ENCODE measurements at places on chromosomes 12 and 14.

DNA sequence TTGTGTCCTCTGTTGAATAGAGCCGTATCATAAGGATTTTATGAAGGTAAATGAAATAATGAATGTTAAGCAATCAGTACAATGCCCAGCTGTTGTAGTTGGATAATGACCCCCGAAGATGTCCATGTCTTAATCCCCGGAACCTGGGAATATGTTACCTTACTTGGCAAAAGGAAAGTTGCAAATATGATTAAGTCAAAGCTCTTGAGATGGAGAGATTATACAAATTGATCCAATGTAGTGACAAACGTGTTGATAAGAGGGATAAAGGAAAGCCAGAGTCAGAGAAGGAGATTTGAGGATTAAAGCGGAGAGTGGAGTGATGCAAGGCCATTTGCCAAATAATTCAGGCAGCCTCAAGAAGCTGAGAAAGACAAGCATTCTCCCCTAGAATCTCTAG, 19.2 kb upstream of the MGAT4C start:
- no peak for DNase-seq

DNA sequence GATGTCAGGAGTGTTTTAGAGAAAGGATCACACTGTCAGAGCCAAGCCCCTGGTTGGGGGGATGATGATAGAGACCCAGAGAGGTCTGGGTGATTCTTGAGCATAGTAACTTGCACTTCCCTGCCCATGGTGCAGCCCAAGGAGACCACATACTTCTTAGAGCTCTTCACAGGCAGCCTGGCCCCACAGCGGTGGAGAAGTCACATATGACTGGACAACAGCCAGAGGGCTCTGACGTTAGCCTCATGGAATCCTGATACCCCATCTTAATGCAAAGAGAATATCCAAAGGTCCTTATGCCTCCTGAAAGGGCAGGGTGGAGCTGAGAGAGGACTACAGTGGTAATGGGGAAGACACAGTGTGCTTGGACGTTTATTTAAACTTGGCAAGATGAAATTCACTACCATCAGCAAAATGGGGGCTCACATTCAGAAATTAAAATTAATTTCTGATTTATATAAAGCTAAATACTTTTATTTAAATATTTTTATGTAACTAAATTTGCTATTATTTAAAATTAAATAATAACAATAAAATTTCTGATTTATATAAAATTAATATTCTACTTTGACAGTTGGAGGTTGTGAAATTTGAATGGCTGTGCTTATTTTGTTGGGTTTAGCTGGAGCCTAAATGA, 131.3 kb downstream of the KTN1 start:
- DNase-seq = no peak

GRCh38 chr12:32139064-32139421, 32.4 kb downstream of the BICD1 start:
- no peak for DNase-seq

- DNase-seq = no peak
Observed at GRCh38 chr12:62290846-62291245, 30.6 kb downstream of the USP15 start.

DNA sequence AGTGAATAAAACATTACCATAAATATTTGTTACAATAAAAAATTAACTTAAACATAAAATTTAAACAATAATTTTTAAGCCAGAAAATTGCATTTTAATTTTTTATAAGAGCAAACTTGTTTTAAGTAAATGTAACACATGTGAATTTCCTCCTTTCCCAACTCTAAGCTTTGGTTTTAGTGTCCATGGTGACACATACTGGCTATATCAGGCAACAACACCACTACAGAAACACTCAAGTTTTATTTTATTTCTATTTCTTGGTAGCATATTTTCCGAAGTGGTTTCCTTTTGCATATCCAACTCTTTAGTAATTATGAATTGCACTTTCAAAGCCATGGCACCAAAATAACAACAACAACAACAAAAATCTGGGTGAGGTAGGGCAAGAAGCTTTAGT, 2.2 kb downstream of the NELL2 start:
- no peak for DNase-seq

DNA sequence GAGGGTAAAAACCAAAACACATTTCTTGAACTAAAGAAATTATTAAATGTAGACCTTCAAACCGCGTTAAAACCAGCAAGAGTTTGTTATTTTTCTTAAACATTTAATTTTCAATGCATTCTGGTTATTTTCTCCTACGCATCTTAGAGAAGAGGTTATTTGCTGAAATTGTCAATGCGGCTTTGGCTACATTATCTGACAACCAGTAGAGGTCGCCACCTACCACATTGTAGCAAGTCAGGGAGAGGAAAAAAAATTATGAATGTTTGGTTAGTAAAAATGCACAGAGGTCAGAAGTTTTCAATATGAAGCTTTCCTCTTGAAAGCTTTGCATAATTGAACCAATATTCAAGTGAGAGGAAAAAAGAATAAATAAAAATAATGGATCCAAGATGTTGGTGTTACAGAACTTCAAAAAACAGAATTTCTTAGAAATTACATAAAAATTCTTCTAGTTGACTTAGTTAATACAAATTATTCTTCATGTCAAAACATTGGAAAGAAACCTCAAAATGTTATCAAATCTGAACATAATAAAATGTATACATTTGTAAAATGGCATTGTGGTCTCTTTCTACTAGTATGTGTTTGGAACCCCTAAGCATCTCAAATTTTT, 159.4 kb upstream of the TMTC2 start:
- DNase-seq = no peak

DNA sequence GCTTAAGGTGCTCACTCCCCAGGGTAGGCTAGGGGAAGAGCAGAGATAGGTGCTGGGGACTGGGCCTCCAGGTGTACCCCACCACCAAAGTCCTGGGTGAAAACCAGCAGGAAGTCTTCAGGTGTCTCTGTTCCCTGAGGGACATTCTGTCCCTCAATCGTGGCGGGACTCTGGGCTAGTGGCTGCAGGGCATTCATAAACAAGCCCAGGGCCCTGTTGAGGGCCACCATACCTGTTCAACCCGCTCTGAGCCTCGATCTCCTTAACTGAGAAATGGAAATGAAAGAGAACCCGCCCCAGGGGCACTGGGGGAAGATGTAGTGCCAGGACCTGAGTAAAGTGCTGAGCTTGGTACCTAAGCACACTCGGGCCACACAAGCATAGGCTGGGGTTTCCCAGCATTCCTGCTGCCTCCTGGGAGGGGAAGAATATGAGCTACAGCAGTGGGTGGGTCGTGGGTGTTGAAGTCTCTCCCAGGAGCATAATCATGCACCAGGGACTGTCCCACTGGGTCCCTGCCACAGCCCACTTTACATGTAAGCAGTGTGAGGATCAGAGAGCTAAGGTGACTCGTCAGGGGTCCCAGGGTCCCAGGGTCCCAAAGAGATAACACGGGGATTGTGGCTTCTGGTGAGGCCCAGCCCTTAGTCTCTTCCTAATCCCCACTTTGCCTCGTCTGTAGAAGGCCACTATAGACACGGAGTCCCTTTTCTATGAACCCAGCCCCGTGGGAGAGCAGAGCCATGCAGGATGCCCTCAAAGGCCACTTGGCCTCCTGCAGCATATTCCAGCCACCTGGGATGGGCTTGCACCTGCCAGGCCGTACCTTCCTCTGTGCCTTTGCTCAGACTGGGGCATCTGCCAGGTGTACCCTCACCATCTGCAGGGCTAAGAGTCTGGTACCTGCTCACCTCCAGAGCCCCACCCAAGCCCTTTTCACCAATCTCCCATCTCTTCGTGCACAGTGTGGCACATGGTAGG, 14.4 kb downstream of the FAM222A start:
- DNase-seq = no peak

GRCh38 chr14:71687166-71687831, 244.9 kb upstream of the RGS6 start:
- DNase-seq = no peak

- DNase-seq = no peak
Observed at GRCh38 chr12:109466821-109467220, 10.3 kb downstream of the KCTD10 start.

DNA sequence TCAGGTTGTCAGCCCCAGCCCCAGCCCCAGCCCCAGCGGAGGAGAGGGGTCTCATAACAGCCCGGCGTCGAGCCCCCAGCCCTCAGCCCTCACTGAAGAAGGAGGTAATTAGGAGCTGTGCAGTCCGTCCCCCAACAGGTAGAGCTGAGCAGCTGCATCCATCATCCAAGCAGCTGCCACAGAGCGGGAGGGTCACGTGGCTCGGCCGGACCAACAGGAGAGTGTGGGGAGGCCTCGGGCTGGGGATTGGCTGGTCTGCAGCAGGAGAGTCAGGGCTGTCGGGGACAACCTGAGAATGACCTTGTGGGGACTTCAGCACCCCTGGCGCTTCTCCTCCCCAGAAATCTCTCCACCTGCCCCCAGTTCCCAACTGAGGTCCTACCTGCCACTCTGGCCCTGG, 29.6 kb downstream of the SMUG1 start:
- DNase-seq = peak; percentile 61

DNA sequence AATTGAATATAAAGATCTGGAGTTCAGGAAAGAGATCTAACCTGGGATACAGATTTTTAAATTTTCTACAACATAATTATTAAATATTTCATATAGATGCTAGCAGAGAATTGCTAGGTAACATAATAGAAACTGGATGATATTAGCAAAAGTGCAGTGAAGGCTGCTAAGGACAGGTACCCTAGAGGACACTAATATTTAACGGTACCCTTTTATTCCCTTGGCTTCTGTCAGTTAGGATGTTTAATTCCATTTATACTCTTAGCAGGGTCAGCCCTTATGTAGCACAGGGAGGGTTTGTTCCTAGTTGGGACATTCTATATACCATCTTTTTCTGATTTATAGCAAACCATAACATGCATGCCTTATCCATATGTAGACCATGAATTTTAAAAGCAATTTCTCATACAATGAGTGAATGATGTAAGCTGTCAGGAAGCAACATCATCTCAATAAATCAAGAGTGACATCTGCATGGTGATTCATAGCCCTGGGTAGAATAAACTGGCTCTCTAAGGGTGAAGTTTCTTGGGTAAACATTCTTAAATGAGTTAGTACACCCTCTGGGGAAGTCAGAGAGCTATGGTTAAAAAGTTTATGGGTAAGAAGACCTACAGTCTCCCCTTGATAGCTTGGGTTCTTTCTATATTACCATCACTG, 404.4 kb upstream of the MGAT4C start:
- DNase-seq = no peak

GRCh38 chr14:91228112-91229004, 16.1 kb downstream of the GPR68 start:
- DNase-seq = peak; percentile 70

- no peak for DNase-seq
Observed at GRCh38 chr12:105041186-105041585, 43.1 kb downstream of the ALDH1L2 start.

- no peak for DNase-seq
Observed at GRCh38 chr14:72500234-72500838, 393.6 kb downstream of the DPF3 start.

DNA sequence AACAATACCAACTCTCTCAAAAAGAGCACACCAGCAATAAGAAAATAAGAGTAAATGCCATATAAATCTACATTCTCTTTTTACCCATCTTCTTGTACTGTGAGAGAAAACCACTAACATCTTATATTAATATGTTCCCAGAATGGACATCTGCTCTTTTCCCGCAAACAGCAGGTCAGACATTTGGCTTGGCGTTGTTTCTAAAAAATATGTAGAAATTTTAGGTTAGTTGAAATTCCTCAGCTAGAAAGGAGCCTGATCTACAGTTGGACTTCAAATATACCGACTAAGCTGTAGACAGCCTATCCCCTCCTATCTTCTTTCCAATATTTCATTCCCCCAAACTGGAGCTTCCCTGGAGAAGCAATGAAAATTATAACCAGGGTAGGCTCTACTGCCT, 88.7 kb downstream of the PPP2R5E start:
- DNase-seq = no peak

DNA sequence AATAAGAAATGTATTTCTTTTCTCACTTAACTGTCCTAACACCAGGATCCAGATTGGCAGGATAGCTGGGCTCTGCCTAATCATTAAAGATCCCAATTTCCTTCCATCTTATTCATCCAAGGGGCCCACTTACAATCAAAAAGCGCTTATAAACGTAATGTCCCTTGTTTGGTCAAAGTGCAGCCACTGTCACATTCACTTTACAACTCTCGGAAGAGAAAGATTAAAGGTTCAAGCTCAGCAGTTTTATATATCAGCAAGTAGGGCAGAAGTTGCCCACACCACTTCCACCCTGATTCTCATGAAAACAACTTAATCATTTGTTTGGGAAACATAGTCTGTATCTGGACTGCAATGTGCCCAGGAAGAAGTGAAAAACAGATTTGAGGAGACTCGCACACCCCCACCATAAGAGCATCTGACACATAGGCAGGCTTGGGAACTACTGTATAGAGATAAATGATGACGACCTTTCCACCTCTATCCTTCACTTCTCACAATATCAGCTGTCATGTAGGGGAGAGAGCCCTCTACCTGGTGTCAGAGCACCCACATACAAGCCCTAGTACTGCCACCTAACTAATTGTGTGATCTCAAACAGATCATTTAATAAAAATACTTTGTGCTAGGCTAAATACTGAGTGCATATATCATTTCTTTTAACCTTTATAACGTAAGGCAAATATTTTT, 80.8 kb downstream of the CAPZA3 start:
- no peak for DNase-seq

DNA sequence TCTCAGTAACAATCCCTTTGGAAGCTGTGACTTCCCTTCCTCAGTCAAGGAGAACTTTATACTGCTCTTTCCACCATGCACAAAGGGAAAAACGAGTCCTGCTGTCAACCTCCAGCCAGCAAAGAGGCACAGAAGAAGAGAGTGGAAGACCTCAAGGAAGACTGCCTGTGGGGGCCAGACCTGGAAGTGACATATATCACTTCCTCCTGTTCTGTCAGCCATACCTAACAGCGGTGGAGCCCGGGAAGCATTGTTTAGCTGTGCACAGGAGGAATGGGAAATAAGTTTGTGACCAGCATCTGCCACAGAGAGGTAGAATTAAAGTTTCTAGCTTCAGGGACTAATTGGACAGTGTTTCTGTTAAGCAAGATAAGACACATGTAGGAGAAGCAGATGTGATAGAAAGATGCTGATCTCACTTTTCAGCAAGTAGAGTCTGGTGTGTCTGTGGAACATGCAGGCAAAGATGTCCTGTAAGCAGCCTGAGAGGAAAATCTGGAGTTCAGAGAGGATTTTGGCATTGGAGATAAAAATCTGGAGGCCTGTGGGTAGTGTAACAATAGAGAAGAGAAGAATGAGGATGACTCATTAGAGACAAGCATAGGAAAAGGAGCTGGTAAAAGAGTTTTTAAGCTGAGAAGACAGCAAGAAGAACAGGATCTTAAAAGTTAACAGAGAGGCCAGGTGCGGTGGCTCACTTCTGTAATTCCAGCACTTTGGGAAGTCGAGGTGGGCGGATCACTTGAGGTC, 141.6 kb upstream of the CPSF6 start:
- DNase-seq = no peak

GRCh38 chr14:52248057-52248456, 19.4 kb upstream of the PTGDR start:
- DNase-seq = no peak

All from H1 (cell line).